ENCODE measurements at places on chromosomes 1 and 21. TPM values are rescaled to one million over a fixed set of nuclear protein-coding genes. Genes with fewer than 3 reads are reported as not detected.
A peak's percentile ranks its signal among the peaks of the same experiment; 100 is the strongest.

Gene MEX3A
- 4.9 TPM for polyA plus RNA-seq

Gene ATP13A2
- polyA plus RNA-seq: 25.7 TPM

Gene AHDC1
- polyA plus RNA-seq: 11.5 TPM

Gene LYPD8
- 0.12 TPM for polyA plus RNA-seq

DNA sequence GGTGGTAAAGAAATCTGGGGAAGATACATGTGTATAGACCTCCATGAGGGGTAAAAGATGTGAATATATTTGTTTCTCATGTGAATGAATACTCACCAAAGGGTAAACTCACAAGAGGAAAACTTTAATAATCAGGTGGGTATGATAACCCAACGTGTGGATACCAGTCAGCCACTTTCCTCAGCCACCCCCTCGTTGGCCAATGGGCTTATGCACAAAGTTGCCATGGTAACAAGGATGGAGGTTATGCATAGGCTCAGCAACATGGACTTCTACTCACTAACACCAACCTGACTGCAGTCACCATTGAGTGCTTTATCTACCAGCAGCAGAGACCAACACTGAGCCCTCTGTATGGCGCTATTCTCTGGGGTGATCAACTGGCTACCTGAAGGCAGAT is 424.4 kb downstream of the DUSP10 start:
- no peak for DNase-seq

DNA sequence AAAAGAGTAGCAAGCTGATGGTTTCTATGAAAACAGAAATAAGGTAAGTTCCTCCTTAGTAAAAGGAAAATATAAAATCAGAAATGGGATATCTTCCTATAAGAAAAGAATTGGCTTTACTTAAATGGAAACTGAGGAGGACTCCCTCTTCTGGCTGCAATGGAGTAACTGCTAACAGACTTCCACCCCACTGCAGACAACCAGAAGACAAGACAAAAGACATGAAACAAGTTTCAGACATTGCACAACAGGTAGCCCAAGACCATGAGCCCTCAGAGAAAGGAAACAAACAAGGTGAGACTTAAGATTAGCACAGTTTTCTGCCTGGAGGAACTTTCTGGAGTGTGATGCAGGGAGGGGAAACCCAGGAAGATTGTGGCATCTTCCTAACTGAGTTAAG is 17.0 kb upstream of the OLFML2B start:
- peak; percentile 44 for DNase-seq

GRCh38 chr1:54047384-54048305 is 5.4 kb downstream of the TMEM59 start:
- DNase-seq: no peak

GRCh38 chr1:59323879-59324278 is 27.0 kb downstream of the FGGY start:
- no peak for DNase-seq

DNA sequence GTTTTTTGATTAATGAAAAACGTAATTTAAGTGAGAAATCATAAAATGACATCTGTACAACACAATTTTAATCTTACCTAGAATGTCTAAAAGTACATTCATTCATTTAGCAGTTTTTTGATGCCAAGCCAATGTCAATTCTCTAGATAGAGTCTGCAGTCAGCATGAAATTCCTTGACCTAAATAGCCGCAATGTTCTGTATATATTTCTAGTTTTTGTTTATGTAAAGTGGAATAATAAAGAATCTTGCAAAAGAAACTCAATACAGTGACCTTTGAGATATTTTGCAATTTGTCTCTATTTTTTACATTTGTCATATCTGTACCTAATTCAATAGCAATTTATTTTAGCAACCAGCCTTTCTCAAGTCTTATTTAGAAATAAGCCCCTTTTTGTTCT is 176.0 kb downstream of the ATP6V1G3 start:
- no peak for DNase-seq

DNA sequence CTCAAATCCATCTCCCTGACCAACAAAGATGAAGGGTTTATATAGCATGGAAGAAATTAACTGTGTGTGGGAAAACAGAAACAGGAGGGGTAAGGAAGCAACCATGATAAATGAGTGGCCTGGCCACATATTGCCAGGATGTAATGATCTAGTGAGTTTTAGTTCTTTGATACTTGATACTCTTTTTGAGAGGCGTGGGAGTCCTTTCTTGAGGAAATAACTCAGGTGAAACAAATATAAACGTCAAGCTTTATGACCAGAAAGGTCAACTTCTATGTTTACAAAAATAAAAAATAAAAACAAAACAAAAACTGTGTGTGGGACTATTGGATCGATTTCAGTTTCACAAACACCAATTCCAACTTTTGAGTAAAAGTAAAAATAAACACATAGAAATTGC is 860.8 kb upstream of the B3GALT2 start:
- DNase-seq: no peak

DNA sequence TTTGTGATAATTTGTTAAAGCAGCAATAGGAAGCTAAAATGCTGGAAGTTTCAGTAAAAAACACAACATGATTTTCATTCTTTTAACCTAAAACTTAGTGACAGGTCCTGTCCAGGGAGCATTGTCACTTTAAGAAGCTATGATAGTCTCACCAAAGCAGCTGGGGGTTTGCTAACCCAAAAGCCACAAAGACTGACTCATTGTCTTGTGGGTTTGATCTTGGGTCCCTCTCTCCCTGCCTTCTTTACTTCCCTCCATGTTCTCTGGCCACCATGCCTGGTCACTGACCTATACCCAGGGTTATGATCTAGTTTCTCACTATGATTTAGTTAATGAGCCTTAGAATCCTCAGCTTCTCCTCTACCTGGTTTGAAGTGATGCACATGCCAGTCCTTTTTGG is 213.5 kb upstream of the PTGFR start:
- no peak for DNase-seq

GRCh38 chr1:58780836-58781452 is 2.9 kb downstream of the JUN start:
- DNase-seq: no peak

Measured in A549 (cell line).